ENCODE measurements at places on chromosomes 3 and 15.

- no peak for DNase-seq
Observed at GRCh38 chr15:80495401-80495942, 91.3 kb downstream of the ARNT2 start.

DNA sequence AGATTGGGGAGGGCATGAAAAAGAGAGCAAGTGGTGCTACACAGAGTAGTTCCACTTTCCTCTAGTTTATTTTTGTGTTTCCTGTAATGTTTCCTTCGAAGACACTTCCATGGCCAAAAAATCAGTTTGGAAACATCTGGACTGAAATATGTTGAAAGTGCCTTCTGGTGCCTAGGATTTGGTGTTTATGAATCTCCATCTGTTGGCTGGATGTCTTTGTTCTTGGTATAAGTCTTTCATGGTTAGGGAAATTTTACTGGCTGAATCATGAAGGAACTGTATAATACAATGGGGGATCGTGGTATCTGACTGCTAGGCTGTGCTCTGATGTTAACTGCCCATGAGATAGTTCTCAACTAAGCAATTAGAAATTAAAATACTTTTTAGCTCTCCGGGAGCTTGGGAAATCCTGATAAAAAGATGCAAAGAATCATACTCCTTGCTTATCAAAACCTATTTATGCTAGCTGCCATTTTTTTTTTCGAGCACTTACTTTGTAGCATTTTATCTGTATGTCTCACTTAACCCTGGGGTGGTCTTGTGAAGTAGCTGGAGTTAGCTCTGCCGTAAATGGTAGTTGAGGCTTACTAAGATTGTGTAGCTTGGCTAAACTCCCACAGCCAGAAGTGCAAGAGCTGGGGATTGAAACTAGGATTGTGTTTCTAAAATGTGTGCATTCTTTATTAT is 21.9 kb downstream of the AKAP13 start:
- no peak for DNase-seq

- DNase-seq, result no peak
Observed at GRCh38 chr15:68589053-68589452, 10.3 kb downstream of the CORO2B start.

- no peak for DNase-seq
Observed at GRCh38 chr3:120102674-120103073, 8.4 kb upstream of the GSK3B start.

DNA sequence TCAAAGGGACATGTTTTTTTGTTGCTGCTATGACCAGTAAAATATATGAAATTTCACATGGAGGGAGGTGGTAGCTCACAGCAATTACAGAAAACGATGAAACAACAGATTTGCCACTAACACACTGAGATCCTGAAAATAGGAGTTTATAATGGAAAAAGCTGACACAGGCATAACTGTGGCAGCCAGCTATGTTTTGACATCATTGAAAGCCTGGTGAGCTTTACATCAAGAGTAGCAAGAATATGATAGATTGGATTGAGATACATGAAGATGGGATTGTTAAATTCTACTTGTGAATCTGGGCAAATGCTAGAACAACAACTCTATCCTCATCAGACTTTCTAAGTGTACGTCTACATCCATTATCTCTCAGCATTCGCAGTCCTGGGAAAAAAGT is 760.7 kb downstream of the GRM7 start:
- DNase-seq, result no peak

DNA sequence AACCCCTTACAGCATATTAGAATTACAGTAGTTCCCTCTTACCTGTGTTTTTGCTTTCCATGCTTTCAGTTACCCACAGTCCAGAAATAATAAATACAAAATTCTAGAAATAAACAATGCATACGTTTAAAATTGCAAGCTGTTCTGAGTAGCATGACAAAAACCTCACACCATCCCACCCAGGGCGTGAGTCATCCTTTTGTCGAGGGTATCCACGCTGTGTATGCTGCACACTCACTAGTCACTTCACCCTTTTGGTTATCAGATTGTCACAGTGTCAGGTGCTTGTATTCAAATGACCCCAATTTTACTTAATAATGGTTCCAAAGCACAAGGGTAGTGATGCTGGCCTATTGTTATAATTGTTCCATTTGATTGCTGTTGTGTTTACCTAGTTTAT is 72.5 kb upstream of the P3H2 start:
- no peak for DNase-seq

GRCh38 chr15:90213122-90213817 is 12.1 kb downstream of the SEMA4B start:
- no peak for DNase-seq

DNA sequence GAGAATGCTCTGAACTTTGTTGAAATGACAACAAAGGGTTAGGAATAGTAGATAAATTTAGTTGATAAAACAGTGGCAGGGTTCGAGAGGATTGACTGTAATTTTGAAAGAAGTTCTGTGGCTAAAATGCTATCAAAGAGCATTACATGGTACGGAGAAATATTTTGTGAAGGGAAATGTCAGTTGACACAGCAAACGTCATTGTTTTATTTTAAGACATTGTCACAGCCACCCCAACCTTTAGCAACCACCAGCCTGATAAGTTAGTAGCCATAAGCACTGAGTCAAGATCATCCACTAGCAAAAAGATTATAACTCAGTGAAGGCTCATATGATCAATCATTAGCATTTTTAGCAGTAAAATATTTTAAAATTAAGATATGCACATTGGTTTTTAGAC is 8.7 kb upstream of the ST3GAL6 start:
- no peak for DNase-seq

DNA sequence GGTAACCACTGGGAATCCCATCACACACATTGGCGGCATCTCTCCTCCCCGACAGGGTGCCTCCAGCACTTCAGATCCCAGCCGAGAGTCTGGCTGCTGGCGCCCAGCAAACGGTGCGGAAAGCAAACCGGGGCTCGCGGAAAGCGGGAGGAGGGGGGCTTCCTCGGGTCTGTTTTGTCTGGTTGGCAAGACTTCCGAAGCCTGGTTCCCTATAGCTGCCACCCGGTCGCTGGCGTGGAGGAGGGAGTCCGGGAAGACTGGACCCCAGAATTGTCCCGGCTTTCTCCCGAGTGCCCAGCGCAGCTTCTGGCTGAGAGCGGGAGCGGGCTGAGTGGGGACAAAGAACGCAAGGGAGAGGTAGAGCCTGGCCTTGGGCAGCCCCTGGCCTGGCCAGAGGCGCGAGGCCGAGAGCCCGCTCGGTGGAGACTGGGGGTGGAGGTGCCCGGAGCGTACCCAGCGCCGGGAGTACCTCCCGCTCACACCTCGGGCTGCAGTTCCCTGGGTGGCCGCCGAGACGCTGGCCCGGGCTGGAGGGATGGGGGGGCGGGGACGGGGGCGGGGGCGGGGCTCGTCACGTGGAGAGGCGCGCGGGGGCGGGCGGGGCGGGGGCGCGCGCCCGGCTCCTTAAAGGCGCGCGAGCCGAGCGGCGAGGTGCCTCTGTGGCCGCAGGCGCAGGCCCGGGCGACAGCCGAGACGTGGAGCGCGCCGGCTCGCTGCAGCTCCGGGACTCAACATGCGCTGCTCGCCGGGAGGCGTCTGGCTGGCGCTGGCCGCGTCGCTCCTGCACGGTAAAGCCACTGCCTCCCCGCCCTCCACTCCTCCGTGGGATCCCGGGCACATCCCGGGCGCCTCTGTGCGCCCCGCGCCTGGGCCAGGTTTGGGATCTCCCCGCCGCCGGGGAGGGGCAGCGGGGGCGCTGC is at the start of gene CHRNA7:
TSS of gene CHRNA7 (plus strand) at position 654 of the 920 bp plus-strand sequence. CDS start at position 734, 80 bp downstream.
- DNase-seq, result no peak

GRCh38 chr3:97089621-97090020 is 275.2 kb downstream of the EPHA6 start:
- DNase-seq, result no peak

DNA sequence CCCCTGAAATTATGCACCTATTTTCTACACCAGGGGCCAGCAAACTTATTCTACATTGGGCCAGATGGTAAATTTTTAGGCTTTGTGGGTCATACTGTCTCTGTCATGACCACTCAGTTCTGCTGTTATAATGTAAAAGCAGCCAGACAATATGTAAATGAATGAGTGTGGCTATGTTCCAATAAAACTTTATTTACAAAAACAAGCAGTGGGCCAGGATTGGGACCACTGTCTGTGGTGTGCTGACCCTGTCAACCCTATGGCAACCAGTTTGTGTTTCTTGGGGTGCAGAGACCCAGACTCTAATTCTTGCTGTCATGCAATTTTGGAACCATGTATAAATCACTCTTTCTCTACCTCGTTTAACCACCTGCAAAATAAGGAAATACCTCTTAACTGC is 74.7 kb downstream of the LRIG1 start:
- DNase-seq, result no peak

DNA sequence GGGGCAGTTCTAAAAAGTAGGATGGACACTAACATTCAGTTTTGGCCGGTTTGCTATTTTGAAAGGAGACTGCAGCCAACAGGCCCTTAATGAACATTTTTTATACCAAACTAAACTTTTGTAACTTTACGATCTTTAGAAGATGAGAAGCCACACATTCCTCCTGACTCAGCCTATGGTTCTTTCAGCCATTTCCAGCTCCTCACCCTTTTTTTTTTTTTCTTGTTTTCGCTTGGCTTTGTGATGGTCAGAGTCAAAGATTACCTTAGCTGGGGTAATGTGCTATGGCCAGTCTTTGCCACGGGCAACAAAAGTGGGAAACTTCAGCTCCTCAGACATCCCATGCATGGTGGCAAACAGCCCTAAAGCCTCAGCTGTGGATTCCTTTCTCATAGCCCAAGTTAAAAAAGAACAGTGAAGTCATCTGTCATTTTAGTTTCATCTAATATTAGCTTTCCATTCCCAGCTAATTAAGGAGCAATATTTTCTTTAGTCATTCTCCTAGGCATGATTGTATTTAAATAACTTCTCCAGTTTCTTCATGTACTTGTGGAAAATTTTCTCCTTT is 368.7 kb downstream of the MFSD1 start:
- DNase-seq, result no peak

- no peak for DNase-seq
Observed at GRCh38 chr3:179861953-179862352, 174.8 kb downstream of the PEX5L start.

GRCh38 chr15:62464705-62465104 is 299.6 kb upstream of the C2CD4B start:
- DNase-seq, result no peak

GRCh38 chr15:64763462-64763861 is 11.9 kb downstream of the RBPMS2 start:
- DNase-seq, result no peak

DNA sequence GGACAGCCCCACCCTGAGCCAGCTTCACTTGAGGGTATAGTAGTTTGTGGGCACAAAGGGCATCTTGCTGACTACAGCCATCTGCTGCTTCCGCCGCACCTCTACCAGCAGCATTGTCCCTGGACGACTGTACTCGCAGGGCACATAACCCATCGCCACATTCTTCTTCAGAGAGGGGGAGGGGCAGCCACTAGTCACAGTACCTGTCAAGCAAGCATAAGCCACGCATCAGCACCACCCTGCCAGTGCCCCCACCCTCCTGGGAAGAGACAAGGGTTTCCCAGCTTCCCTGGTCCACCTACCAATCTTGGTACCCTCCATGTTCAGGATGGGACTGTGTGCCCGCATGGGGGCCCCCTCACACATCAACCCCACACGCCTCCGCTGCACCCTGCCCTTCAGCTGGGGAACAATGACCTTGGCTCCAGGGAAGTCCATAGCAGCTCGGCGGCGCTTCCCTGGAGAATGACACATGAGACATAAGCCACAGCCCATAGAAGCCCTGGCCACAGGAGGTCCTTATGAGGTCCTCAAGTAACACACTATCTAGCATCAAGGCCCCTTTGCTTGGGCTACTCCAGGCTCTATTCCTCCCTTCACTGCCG is 4.7 kb downstream of the AMT start:
- no peak for DNase-seq

DNA sequence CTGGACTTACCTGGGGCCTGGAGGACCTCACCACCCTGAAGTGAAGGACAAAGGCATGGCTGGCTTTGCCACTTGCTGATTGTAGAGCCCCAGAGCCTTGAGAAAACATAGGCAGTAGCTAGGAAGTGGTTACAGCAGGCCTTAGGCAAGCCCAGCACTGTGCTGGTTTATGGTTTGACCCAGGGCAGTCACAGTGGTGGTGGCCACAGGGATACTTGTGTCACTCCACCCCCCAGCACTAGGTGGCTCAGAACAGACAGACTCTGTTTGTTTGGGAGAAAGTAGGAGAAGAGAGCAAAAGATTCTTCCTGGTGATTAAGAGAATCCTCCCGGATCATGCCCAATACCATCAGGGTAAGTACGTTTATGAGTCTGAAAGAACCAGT is 13.2 kb upstream of the COL8A1 start:
- no peak for DNase-seq

DNA sequence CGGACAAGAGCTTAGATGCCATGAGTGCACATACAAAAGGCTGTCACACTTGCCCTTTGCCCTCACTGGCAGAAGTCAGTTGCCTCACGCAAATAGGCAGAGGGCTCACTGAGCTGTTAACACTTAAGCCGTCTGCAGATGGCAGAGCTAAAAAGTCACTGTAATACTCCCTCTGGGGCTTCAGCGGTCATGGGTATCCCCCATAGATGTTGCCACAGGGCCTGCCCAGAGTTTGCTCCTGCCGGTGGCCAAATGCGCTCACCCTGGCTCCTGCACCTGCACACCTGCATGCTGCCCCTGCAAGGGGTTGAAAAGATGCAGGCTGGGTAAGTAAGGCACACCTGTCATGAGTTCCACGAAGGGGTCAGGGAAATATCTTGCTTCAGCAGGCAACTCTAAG is 741.5 kb downstream of the EDEM1 start:
- DNase-seq, result no peak

GRCh38 chr15:74240897-74241614 is 4.9 kb downstream of the CCDC33 start:
- no peak for DNase-seq

DNA sequence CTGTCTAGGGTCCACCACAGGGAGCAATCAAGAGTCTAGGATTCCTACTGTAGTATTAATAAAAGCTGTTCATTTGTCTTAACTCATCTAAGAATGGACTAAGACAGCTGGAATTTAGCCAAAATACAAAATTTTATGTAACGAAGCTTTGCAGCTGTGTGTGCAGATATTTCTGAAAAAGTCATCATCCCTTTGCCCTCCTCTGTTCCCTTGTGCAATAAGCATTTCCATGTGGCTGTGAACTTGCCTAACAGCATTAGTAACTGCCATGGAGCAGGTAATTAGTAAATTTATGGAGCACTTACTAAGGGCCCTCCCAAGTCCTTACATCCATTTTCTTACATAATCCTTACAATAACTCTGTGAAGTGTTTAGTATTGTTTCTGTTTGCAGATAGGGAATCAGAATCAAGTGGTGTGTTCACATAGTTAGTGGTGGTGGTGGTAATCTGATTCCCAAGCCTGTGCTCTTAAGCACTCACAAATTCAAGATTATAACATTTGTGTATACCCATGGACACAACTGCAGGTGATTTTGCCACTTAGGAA is 114.5 kb downstream of the RARB start:
- no peak for DNase-seq

DNA sequence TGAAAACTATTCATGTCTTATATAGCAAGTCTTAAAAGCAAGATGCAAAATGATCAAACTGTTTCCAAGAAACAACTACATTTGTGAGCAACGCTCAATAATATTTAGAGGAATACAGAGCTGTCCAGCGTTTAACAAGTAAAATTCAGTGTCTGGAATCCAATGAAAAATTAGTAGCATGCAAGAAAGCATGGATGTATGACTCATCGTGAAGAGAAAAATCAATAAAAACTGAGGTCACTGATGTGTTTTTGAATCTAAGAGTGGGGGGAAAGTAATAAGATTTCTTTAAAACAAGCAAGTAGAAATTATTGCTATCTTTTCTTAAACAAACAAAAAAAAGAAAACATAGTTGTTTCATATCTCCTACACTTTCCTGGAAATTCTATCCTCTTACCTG is 600.3 kb upstream of the GOLIM4 start:
- DNase-seq, result no peak

- DNase-seq, result no peak
Observed at GRCh38 chr3:117788061-117788460, 1078.5 kb downstream of the TUSC7 start.

- no peak for DNase-seq
Observed at GRCh38 chr3:35664460-35664919, 25.2 kb downstream of the ARPP21 start.

Data from stimulated activated CD8-positive, alpha-beta memory T cell treated with anti-CD3 and anti-CD28 coated beads, Interleukin-4, amount 100 ng/mL, for 1 hour (primary cell).